ENCODE measurements at places on chromosomes 7 and 10. TPM values are rescaled to one million over a fixed set of nuclear protein-coding genes. Genes with fewer than 3 reads are reported as not detected.

The VAX1 gene
- total RNA-seq, result not detected

The INSYN2A gene
- 7.7 TPM for total RNA-seq

The GPR85 gene
- 1.9 TPM for total RNA-seq

The SFMBT2 gene
- 0.17 TPM for total RNA-seq

The GPR15LG gene
- total RNA-seq, result not detected

The FBXL13 gene
- 2.1 TPM for total RNA-seq

The OR2A5 gene
- not detected for total RNA-seq

The CACNA2D1 gene
- total RNA-seq, result 33.3 TPM

The NUTM2B gene
- 0.16 TPM for total RNA-seq

The CPA4 gene
- total RNA-seq, result 2.7 TPM

The CACNB2 gene
- 1.2 TPM for total RNA-seq

The VSTM4 gene
- total RNA-seq, result 5.5 TPM

The LIPM gene
- total RNA-seq, result not detected

The CNPY1 gene
- not detected for total RNA-seq

The ABCB1 gene
- 3.8 TPM for total RNA-seq

The FOXI2 gene
- not detected for total RNA-seq

The RELN gene
- total RNA-seq, result 0.63 TPM

The SAMD9L gene
- total RNA-seq, result 16.2 TPM

The ICA1 gene
- 0.09 TPM for total RNA-seq

The MMP21 gene
- total RNA-seq, result not detected

The CYP3A5 gene
- 3.1 TPM for total RNA-seq

The COL1A2 gene
- 4,873 TPM for total RNA-seq

The ALOX5 gene
- under 0.01 TPM for total RNA-seq

The CCDC3 gene
- total RNA-seq, result 0.16 TPM

The GPR26 gene
- not detected for total RNA-seq

The REPIN1 gene
- 12.5 TPM for total RNA-seq

The ASL gene
- 18.8 TPM for total RNA-seq

The TMEM196 gene
- not detected for total RNA-seq

The AKR1B15 gene
- total RNA-seq, result not detected

The GRID2IP gene
- under 0.01 TPM for total RNA-seq

The FGF8 gene
- total RNA-seq, result 0.16 TPM

The PLXNA4 gene
- total RNA-seq, result 2.5 TPM

The RPP30 gene
- 27.4 TPM for total RNA-seq

The SPDYE16 gene
- total RNA-seq, result under 0.01 TPM

The CUBN gene
- 2.2 TPM for total RNA-seq

The FZD8 gene
- 6.0 TPM for total RNA-seq

The RAPGEF5 gene
- total RNA-seq, result 0.95 TPM

The ZNF425 gene
- 6.3 TPM for total RNA-seq

The DGKB gene
- not detected for total RNA-seq

The AASS gene
- 22.4 TPM for total RNA-seq

The SFTPA1 gene
- not detected for total RNA-seq

The C10orf90 gene
- total RNA-seq, result not detected

The SPDYE9 gene
- total RNA-seq, result not detected

The SLC26A5 gene
- total RNA-seq, result not detected

The FEZF1 gene
- not detected for total RNA-seq

The VWA2 gene
- total RNA-seq, result 0.86 TPM

The PHKG1 gene
- total RNA-seq, result 1.0 TPM

The PLEKHA1 gene
- 9.0 TPM for total RNA-seq
